Activated effector memory CD4-positive, alpha-beta T cell treated with Interleukin-2 at 50 U/mL for 16 hours (primary cell): ENCODE measurements at places on chromosomes 12 and 14.
A peak's percentile ranks its signal among the peaks of the same experiment; 100 is the strongest.

DNA sequence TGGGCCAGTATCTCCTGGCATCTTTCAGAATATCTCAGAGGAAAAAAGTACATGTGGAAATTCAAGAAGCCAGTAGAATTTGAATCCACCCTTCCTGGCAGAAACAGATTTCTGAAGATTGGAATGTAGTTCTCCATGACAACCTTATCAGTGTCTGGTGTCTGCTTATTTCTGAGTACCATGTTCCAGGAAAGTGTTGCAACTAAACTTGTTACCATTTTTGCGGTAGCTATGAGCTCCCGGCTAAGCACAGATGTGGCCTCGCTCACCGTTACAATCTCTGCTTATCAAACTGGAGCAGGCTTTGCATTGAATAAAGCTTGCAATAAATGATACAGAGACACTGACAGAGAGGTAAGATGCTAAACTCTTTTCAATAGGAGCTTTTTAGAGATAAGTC, 13.0 kb upstream of the ITPR2 start:
- no peak for DNase-seq

DNA sequence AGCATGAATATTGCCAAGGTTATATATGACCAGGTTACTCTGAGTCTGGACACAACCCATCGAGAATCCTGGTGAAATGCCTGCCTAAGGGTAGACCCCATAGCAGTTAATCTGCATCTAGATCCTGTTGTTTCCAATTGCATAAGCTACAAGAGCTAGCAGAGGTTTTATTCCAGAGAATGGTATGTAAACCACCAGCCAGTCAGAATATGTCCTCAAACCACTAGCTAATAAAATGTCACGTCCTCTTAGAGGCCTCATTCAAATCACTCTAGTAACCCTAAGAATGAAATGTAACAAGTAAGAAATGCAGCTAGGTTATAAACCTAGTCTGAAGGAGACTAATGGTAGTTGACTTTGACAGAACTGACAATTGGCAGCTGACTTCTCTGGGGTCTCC, 9.0 kb upstream of the YLPM1 start:
- DNase-seq, result no peak

- DNase-seq, result no peak
These were observed at the start of gene TMCC3 for GRCh38 chr12:94650143-94651056. TMCC3 (minus strand) TSS chr12:94650557; CDS start chr12:94650430, 127 bp downstream.

GRCh38 chr12:19298836-19299605, 140.3 kb upstream of the AEBP2 start:
- DNase-seq, result no peak

DNA sequence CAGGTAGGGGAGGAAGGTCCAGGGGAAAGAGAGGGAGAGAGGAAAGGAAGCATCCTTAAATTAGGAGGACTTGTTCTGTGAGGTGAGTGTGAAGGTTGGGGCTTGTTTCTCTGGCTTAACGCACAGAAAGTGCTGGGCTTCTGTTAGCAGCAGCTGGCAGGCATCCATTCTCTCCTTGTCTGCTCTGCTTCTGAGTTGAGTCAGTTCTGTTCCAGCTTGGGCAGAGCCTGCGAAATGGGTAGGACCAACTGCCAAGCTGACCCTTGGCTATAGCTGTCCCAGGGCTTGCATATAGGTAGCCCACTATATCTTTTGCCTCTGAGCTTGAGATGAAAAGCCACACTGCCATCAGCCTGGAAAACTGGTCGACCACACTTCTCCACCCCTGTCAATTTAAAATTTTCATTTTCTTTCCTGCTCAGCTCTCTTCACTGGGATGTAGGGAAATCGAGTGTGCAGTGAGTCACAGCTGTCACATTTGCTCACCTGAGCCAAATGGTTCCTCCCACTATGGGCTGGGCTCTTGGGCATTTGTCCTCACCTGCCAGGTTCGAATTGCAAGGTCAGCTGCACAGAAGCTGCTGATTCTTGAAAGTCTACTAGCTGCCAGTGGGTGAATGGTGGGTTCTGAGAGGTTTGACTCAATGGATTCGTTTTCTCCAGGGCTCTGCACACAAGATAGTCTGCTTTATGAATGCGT, 256.4 kb upstream of the PWP1 start:
- no peak for DNase-seq

DNA sequence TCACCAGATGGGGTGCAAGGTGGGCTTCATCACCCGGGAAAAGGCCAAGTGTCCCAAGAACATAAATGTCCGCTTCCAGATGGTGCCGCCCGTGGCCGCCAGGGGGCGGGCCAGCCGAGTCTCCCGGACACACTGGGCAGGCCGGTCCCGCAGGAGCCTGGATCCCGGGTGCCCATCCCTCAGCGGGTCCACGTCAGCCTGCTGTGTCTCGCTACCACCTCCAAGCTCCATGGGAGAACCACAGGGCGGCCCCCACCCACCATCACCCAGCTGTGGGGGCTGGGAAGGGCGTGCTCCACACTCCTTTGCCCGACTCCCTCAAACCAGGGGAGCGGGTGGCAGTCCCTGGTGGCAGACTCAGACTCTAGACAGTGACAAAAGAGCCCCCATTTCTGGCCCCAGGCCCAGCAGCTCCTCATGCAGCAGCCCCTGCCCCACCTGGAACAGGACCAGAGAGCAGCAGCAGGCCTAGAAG, 22.0 kb upstream of the NUDT14 start:
- peak; percentile 39 for DNase-seq

- no peak for DNase-seq
These were observed 35.4 kb downstream of the SPTSSA start for GRCh38 chr14:34426313-34427295.

DNA sequence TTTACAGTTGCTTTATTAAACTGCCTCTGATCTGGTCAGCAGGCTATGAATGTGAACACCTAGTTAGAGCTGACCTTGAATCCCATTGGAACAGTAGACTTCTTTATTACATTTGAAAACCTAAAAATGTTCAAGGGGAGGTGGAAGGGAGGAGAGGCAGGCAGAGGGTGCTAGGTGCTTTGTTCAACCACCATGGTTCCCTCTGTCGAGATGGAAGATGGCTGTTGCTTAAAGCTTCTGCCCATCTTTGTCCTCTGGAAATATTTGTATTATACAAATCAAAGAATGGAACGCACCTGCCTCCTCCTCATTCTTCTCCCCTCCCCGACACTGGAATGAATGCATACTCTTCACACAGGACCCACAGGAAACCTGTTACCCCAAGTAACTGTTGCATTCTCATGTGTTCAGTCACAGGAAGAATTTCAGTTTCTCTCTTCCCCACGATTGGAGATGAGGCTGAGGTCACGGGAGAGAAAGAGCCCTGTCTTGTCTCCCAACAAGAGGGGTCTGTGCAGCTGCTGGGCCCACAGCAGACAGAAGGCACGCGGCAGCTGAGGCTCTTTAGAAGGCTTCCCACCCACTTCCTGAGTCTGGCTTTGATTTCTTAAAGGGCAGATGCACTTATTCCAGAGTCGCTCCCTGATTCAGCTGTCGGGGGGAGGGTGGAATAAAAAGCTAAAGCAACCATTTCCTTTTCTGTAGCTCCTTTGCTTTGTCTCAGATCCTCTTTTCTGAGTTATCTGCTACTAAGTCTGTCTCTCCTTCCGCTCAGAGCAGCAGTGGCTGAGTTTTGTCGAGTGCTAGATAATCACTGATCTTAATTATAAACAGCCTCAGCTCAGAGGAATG, 217.9 kb upstream of the BTG1 start:
- DNase-seq, result peak; percentile 21

- DNase-seq, result no peak
These were observed 199.9 kb upstream of the RTL1 start for GRCh38 chr14:101103321-101103901.

GRCh38 chr12:19778797-19779196, 339.5 kb downstream of the AEBP2 start:
- DNase-seq, result no peak

GRCh38 chr14:31232081-31232480, 24.5 kb upstream of the HECTD1 start:
- no peak for DNase-seq

DNA sequence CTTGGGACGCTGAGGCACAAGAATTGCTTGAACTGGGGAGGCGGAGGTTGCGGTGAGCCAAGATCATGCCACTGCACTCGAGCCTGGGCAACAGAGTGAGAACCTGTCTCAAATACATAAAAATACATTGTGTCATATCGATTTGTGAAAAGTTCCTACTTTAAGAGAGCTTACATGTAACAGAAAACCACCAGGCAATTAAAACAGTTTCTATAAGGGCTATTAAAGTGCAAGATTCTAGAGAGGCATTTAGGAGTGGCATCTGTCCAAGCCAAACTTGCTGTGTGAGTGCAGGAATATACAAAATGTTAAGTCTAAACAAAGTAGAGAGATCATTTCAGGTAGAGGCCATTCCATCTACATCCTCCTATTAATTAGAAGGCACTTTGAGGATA, 1.7 kb upstream of the NEK9 start:
- DNase-seq, result no peak

GRCh38 chr12:21183721-21184275, 52.8 kb downstream of the SLCO1B1 start:
- no peak for DNase-seq

- DNase-seq, result no peak
These were observed 38.2 kb upstream of the TDRD9 start for GRCh38 chr14:103890052-103890371.

GRCh38 chr12:53780323-53780722, 28.5 kb upstream of the CISTR start:
- DNase-seq, result no peak

DNA sequence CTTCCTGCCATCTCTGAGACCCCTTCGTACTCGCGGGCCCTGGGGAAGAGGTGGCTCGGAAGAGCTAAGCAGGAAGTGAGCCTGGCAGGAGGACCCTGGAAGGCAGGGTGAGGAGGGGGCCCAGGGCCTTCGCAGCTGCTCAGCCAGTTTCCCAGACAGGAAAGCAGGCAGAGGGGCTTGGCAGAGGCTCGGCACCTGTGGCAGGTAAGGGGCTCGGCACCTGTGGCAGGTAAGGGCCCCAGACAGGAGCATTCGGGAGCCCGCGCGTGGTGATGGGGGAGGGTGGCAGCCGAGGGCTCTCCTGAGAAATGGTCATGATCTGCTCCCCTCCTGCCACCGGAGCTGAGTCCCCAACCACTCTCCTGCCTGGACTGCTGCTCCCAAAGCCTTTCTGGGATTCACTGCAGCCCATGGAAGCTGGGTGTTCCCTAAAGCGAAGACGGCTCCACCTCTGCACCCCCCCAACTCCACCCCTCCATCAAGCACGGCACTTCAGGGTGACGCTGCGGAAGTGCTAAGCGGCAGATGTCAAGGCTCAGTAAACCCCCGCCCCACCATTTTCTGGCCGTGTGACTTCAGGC, 63.2 kb downstream of the PRIMA1 start:
- DNase-seq, result no peak

DNA sequence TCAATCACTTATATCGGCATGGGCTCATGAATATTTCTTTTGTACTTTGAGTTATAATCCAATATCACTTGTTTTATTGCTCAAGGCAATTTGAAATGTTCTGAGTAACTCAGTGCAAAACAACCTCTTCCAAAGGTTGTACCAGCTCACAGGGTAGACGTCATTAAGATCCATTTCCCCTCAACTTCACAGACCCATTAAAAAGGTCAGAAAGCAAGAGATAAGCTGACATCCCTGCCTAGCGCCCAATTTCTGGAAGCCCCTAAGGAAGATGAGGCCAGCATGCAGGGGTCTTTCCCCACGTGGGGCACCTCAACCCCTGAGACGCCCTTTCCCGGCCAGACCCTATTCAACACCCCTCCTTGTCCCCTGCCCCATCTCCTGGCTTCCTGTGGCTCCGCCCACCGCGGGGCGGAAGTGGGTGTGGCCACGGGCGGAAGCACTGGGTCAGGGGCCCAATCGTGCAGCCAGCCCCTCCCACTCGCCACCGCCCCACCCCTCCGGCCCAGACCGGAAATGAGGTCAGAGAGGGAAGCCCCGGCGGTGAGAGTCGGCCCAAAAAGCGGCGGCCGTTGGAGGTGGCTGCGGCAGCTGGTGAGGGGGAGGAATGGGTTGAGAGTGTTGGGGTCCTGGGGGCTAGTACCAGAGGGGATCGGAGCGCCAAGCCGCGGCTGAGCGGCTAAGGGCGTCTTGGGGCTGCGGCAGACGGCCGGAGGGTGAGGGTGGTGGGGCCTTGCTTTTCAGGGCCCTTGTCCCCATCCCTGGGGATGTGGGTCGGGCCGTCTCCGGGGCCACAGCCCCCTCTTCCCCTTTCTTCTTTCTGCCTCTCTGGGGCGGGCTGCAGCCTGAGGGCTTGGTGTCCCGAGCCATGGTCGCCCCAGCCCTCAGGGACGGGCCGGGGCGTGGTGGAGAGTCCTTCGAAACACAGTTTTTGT, at the start of gene GPATCH2L:
Gene GPATCH2L (plus strand): TSS at position 525 of the 935 bp plus-strand sequence. CDS start 2,442 bp downstream, outside the sequence.
- peak; percentile 97 for DNase-seq

DNA sequence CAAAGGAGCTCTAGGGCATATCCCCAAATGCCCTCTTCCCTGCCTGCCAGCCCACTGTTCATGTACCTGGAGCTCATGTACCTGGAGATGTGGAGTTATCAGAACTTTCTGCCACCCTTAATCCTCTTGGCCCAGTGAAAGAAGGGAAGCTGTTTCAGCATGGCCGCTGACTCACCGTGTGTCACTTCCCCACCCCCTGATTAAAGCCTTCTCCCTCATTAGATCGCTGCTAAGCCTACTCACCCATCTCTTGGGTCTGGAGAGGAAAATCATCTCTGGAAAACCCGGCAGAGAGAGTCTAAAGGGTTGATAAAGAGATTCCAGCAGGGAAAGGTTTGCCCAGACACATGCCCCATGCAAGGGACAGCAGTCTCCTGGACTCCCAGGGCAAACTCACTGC, 4.5 kb upstream of the LTBP2 start:
- DNase-seq, result no peak

DNA sequence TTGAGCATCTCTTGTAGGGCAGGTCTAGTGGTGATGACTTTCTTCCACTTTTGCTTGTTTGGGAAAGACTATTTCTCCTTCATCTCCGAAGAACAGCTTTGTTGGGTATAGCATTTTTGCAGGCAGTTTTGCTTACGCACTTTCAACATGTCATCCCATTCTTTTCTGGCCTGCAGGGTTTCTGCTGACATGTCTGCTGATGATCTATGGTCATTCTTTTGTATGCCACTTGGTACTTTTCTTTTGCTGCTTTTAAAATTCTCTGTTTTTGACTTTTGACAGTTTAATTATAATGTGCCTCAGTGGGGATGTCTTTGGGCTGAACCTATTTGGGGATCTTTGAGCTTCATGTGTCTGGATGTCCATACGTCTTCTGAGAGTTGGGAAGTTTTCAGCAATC, 78.2 kb downstream of the PTHLH start:
- no peak for DNase-seq

DNA sequence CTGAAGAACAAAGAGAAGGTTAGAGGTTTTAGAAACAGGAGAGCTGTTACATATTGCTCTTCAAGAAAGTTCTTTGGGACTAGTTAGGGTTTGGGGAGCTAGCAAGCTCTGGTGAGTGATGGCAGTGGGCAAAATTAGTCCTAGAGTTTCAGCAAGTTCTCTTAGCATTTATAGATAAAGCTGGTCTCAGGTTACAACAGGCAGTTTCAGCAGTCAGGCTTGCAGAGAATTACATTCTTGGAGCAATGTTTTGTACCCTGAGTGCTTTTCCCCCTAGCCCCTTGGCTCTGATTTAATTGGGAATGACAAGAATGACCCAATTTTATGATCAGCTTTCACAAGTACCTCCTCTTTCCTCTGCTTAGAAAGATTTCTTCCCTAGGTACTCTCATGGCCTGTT, 21.4 kb upstream of the EID3 start:
- no peak for DNase-seq
